Cerebellum (tissue), 4 donors: ENCODE measurements at places on chromosomes 2 and 18. TPM values are rescaled to one million over a fixed set of nuclear protein-coding genes. Genes with fewer than 3 reads are reported as not detected.

DNA sequence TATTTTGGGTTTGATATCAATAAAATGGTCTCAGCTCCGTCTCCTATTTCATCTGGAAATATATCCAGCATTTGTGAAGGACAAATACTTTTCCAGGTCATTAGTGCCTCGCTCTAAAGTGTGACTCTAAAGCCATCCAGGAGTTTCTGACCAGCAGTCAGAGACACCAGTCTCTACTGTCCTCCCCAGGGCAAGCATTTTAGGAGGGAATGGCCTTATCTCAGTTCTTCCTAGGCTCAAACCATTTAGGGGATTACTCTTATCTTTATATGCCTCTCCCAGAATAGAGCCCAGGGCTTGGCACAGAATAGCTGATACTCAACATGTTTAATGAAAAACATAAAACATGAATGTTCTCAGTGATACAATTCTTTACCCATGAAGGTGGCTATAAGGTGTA lies 187.6 kb downstream of the NAPG start:
- no peak for DNase-seq

DNA sequence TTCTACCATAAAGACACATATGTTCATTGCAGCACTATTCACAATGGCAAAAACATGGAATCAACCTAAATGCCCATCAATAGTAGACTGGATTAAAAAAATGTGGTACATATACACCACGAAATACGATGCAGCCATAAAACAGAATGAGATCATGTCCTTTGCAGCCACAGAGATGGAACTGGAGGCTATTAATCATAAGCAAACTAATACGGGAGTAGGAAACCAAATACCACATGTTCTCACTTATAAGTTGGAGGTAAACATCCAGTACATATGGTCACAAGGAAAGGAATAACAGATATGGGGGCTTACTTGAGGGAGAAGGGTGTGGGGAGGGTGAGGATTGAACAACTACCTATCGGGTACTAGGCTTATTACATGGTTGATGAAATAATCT lies 7.7 kb downstream of the HMSD start:
- DNase-seq = no peak

The LONRF2 gene
- total RNA-seq = 36.1 TPM

The NT5DC4 gene
- total RNA-seq = not detected

The PER2 gene
- 7.5 TPM for total RNA-seq

The ANKRD62 gene
- 0.18 TPM for total RNA-seq

The HJURP gene
- total RNA-seq = 8.0 TPM

The KCNG3 gene
- 0.27 TPM for total RNA-seq

The GRB14 gene
- total RNA-seq = 9.0 TPM
